ENCODE measurements at places on chromosomes 1 and 21.

DNA sequence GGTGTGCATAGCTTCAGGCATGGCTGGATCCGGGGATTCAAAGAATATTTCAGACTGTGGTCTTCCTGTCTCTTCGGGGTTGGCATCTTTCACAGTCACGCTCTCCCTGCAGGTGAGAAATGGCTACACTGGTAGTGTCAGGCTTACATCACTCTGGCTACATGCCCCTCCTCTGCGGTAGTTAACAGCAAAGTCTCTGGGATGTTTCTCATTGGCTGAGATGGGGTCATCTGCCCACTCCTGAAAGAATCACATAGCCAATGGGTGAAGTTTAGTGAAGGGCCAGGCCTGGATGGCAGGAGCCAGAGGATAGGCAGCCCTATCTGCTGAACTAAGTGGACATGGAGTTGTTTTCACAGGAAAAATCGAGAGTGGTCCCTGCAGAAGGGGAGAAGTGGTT lies 356.5 kb downstream of the MATN1 start:
- DNase-seq, result no peak

DNA sequence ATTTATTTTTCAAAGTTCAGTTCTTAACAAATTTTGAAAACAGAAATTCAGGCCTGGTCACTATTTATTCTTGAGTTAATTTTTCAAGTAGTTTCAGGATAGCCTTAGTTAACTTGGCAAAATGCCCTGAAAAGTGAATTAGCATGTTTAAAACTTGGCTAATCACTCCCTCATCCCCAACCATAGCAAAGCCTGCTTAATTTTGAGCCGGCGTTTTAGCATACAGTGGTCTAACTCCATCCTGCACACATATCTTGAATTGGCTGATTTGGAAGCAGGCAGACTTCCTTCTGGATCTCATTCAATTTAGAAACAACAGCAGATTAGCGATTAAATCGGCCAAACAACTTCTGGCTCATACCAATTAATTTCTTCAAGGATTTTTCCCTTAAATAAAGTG lies 439.2 kb downstream of the PTBP2 start:
- no peak for DNase-seq

DNA sequence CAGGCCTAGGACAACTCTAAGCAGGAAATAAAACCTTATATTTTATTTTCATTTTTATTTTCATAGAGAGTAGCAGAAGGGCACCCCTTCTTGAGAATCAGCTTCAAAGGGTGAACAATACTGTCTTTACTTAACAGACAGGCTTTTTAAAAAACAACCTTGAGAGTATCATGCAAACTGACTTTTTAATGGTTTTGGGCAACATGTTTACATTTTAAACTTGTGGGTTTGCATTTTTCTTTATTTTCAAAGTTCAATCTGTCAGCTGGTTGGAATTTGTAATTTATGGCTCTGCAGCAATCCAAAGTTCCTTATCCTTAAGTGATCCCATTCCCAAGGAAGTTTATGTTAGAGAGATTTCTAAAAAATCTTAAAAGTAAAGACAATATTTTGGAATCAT lies 392.3 kb upstream of the ADAMTS5 start:
- DNase-seq, result no peak

DNA sequence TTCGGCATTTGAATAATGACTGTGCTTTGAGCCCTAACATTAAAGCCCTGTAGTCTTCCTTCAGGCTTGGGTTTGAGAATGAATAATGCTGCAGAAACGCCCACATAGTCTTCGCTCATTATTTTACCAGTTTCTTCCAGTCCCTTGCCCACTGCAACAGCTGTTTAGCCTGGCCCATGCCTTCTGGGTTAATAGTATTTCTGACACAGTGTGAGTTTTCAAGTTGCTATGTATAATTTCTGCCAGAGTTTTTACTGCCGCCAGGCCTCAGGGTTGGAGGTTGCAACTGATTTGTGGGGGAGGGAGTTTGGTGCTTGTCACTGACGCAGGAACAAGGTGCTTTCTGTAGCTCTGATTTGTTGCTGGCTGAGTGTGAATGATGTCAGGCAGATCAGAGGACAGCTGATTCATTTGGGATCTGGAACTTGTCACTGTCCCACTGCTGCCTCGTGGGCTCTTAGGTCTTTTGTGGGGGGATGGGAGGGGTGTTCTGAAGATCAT lies 109.8 kb downstream of the MAST2 start:
- no peak for DNase-seq

- no peak for DNase-seq
Measured at GRCh38 chr1:173554089-173554488, 48.8 kb downstream of the SLC9C2 start.

- DNase-seq, result no peak
Measured at GRCh38 chr1:4268262-4268888, 368.3 kb upstream of the C1orf174 start.

- no peak for DNase-seq
Measured at GRCh38 chr1:54268762-54269297, 68.9 kb downstream of the MRPL37 start.

DNA sequence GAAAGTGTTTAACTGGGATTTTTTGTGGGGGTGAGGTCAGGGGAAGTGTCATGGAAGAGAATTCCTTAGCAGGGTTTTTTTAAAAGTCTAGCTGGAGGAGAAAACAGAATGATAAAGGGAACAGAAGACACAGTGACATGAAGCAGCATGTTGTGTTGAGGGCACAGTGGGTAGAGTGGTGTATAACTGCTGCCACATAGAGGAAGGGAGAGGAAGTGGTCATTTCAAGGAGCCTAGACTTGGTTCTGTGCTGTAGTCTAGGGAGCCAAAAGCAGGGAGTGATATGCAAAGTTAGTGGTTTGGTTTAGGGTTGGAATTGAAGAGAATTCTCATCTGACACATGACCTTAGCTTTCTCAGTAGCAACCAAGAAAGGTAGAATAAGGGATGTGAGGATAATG lies 10.2 kb downstream of the EEIG2 start:
- no peak for DNase-seq

- no peak for DNase-seq
Measured at GRCh38 chr1:7616953-7617352, 154.1 kb upstream of the VAMP3 start.

- DNase-seq, result no peak
Measured at GRCh38 chr1:112805155-112805853, 90.2 kb upstream of the PPM1J start.

DNA sequence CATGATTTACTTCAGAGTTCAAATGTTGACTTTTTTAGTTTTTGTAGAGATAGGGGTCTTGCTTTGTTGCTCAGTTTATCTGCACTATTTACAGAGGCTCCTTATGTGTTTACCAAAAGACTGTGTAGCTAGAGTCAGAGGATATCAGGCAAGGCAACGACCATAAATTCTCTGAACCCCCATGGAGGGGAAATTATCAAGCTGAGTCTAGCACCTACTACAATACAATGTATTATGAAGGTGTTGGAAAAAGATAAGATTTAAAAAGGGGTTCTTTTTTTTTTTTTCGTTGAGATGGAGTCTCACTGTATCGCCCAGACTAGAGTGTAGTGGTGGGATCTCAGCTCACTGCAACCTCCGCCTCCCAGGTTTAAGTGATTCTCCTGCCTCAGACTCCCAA lies 16.4 kb downstream of the GMEB1 start:
- no peak for DNase-seq

- DNase-seq, result no peak
Measured at GRCh38 chr1:35936838-35937237, 5.9 kb downstream of the AGO3 start.

DNA sequence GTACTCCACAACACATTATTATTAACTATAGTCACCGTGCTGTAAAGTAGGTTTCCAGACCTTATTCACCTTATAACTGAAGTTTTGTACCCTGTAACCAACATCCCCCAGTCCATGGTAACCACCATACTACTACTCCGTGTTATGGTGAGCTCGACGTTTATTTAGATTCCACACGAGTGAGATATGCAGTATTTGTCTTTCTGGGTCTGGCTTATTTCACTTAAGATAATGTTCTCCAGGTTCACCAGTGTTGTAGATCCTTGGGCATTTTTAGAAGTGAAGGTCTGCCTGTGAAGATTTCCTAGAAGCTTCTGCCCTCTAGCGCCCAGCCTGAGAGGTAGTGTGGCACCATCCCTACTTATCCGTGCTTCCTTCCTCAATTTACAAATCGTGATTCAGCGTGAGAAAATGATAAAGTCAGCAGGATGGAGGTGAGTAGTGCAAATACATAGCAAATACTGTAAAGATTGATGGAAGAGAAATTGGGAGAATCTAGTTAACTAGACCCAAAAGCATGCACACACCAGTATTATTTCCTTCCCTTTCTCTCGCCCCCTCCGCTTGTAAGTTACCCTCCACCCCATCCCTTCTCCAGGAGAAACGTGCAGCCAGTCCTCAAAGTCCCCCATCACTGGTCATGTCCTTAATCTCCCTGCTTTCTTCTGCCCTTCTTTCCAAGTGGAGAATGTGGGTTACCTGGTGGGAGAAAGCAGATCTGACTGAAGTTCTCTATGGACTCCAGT lies 36.0 kb upstream of the DISC1 start:
- no peak for DNase-seq

- no peak for DNase-seq
Measured at GRCh38 chr21:14753466-14754258, 207.5 kb upstream of the SAMSN1 start.

DNA sequence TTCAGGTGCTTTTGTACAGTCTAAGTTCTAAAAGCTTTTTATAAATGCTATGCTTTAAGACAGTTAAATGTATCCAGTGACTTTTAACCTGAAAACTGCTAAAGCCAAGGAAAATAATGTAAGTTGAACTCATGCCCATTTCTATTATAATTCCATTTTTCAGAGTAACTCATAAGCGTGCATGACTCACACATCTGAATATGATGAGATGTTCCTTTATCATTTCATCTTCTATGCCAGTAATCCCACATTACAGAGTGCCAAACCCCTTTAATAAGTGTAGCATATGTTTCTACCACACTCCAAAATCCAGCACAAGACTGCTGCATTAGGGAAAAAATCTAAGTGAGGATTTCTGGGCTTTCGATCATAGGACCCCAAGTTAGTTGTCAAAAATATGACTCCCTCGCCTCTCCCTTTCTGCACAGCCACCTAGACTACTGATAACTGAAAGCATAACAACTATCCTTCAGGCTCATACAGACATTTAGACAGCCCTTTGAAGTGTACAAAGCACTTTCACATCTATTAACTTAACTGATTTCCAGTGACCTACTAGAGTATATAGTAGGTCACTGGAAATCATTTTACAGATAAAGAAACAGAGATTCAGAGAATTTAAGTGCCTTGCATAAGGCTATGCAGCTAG lies 45.3 kb downstream of the JAK1 start:
- DNase-seq, result no peak

GRCh38 chr1:218765753-218766152 lies 407.9 kb upstream of the LYPLAL1 start:
- DNase-seq, result no peak

DNA sequence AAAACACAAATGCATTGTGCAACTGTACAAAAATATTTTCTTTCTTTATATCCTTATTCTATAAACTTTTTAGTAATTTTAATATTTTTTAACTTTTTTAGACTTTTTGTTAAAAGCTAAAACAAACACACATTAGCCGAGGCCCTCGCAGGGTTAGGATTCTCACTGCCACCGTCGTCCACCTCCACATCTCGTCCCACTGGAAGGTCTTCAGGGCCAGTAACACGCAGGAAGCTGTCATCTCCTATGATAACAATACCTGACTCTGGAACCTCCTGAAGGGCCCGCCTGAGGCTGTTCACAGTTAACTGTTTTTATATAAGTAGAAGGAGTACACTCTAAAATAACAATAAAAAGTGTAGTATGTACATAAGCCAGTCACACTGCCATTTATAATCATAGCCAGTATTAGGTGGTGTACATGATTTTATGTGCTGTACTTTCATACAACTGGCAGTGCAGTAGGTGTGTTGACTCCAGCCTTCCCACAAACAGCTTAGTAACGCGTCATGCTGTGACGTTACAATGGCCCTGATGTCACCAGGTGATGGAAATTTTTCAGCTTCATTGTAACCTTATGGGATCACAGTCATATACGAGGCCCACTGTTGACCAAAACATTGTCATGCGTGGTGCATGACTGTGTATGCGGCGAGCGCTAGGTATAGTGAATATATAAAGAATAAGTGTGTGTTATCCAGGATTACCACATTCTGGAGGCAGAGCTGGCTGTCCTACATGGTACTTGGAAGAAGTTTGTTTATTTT lies 8.8 kb downstream of the TFF2 start:
- DNase-seq, result no peak

DNA sequence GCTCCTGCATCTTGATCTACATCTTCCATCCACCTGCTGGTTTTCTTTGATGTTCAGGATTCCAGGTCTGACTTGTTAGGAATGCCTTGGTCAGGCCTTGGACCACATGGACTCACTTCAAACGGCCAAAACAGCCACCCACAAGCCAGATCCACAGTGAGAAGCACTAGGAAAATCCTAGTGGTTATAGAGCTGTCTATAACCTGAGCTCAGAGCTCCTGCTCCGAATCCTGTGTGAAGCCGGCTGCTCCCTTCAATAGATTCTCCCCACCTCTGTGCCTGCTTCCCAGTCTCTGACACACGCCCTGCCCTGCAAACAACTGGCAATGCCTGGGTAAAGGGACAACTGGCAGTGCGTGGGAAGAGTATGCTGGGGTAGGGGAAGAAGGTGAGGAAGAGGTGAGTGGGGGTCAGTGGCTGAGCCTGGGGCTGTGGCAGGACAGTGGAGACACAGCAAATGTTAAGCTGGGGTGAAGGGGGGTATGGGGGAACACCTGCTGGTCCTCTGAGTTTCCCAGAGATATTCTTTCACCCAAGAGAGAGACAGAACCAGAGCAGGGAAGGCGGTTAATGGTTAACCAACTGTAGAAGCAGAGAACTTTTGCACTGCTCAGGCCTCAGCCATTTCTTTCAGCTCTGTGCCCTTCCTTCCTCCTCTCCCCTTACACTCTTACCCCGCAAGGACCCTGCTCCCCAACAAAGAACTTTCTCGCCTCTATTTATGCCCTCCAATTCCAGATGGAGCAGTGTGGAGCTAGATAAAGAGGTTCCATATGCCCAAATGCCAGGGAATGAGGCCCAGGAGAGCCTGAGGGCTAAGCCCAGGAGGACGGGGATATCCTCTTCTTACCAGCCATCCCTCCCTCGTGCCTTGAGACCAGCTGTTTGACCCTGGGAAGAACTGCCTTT lies 4.5 kb downstream of the PLXNA2 start:
- DNase-seq, result no peak

DNA sequence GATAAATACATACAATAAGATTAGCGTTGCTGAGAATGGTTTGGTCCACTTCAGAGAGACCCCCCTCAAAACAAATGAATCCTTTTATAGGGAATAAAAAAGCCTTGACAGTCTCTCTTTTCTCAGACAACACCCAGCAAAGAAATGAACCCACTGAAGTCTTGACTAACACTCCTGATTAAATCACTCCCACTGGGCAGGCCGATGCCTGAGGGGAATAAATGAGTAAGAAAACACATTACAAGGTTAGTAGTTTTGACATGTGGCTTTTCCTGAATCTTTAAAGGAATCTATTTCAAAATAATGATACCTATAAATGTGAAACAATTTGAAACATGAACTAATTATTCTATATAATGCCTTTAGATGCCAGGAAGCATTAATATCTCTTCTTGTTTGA lies 146.9 kb upstream of the POGK start:
- DNase-seq, result no peak
